ENCODE measurements at places on chromosomes 2 and 18. TPM values are rescaled to one million over a fixed set of nuclear protein-coding genes. Genes with fewer than 3 reads are reported as not detected.

DNA sequence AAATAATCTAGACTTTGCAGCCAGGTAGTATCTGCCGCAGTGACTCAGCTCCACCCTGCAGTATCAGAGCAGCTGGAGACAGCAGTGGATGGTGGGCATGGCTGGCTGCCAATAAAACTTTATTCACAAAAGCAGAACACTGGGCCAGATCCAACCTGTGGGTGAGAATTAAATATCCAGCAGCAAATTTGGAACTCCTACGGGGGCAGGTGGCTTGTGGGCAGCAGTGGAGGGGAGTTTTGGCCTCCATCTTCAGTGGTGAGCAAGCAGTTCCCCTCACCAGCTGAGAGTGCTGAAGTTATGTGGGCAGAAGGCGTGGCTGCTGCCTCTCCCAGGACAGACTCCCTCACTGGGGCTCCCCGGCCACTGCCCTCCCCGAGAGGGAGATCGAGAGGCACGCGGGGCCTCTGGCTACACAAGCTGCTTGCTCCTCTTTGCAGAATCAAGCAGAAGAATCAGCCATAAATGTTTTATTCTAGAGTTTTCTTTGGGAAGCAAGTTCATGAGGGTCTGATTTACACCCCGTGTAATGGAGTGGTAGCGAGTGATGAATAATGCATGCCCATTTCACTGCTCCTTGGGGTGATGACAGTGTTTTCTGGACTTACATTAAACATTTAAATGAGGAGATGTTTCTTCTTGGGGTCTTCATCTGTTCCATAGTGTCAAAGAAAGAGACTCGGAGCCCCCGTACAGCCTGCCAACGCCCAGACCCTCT is 204.3 kb downstream of the SEPTIN10 start:
- H3K4me1 ChIP-seq, result no peaks in the 10 kb centered on the region
- no peak overlapping the region for H3K27ac ChIP-seq

CAMKMT gene
- 11.6 TPM for total RNA-seq

DNA sequence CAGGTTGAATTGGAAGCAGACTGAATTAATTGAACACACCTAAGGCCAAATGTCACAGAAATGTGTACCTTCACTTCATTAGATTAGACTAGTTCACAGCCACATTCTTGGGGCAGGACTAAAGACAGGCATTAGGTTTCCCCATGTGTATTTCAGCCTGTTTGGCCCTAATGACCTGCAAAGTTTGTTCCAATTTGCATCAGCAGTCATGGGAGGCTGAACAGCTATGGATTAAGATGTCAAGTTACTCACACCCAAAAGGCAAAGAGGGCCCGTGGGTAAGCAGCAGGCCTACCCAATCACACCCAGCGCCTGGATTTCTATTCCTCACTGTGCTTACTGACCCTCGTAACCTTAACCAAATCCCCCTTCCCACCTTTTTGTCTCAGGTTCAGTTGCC is 99.6 kb upstream of the RIOK3 start:
- H3K27ac ChIP-seq, result no peak overlapping the region
- no peak overlapping the region for H3K4me3 ChIP-seq

GRCh38 chr2:218364196-218364595 is 7.5 kb downstream of the CATIP start:
- 0 out of 2 replicates have a peak, but pooled peaks cover 2% of the 10 kb centered on the region for H3K27me3 ChIP-seq
- peaks cover 6% of the 10 kb centered on the region for H3K4me1 ChIP-seq
- no peak overlapping the region for H3K27ac ChIP-seq
- H3K36me3 ChIP-seq, result no peaks in the 10 kb centered on the region
- DNase-seq, result no peak
- H3K4me3 ChIP-seq, result no peak overlapping the region

- H3K4me1 ChIP-seq, result no peaks in the 10 kb centered on the region
- H3K27ac ChIP-seq, result no peak overlapping the region
- no peaks in the 10 kb centered on the region for H3K27me3 ChIP-seq
- H3K36me3 ChIP-seq, result no peaks in the 10 kb centered on the region
- DNase-seq, result peak; percentile 8
Measured at GRCh38 chr2:160087854-160088745, 25.7 kb upstream of the PLA2R1 start.

- H3K36me3 ChIP-seq, result 0 out of 2 replicates have a peak, but pooled peaks cover 7% of the 10 kb centered on the region
- no peak overlapping the region for H3K4me3 ChIP-seq
- DNase-seq, result no peak
- H3K27me3 ChIP-seq, result no peaks in the 10 kb centered on the region
- peaks cover 12% of the 10 kb centered on the region for H3K4me1 ChIP-seq
Measured at GRCh38 chr2:207073801-207074678, 91.7 kb downstream of the KLF7 start.

DNA sequence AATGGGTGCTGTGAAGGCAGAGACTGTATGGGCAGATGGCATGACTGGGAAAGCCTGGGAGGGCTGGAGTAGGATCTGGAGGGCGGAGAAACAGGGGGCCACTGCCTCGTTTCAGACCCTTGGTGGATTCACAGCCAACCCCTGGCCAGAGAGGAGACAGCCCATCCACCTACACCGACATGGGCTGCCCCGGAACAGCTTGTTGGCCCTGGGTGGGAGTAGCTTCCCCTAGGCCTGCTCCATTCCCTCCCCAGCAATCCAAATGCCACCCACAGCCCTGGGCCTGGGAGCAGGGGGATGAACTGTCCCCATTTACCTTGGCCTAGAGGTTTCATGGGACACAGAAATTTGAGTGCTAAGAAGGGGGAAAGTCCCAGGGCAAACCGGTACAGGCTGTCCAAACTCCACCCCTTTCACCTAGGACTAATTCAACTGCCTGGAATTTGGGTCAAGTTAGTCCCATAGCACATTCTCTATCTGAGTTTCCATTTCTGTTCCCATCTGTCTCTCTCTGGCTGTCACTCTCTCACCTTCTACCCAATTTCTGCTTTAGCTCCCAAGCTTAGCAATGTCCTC is 37.0 kb downstream of the LBH start:
- peaks cover 39% of the 10 kb centered on the region for H3K4me1 ChIP-seq
- DNase-seq, result no peak
- no peak overlapping the region for H3K27ac ChIP-seq
- no peak overlapping the region for H3K4me3 ChIP-seq
- H3K36me3 ChIP-seq, result no peaks in the 10 kb centered on the region

DNA sequence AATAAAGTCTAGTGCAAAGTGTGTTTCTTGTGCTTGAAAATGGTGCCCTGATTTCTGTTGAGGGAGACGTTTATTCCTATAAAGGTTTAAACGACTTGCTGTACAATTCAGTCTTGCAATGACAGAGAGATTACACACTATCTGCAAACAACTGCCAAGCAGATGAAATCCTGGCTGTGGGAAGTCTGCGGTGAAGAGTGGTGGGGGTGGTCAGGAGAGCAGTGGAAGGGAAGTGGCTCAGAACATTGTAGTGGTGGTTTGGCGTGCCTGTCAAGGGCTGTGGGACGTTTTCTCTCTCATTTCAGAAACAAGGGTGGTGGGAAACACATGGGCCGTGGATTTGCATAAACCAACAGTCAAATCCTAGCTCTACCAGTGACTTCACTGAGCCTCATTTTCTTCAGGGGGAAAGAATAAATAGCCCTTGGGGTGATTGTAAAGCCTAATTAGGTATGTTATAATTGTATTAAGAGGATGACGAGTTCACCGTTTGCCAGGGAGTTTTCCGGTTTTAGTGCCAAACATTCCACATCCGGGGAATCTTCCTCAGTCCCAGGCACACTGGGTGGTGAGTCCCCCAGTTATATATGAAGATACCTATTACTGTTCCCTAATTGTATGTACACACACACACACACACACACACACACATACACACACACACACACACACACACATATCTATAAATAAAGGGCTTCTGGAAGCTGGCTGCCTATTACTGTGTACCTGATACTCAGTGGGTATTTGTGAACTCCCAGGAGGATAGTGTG is 115.0 kb downstream of the SPTBN1 start:
- peaks cover 58% of the 10 kb centered on the region for H3K4me1 ChIP-seq
- peak; percentile 90 for DNase-seq
- no peaks in the 10 kb centered on the region for H3K27me3 ChIP-seq
- peak overlapping the region; percentile 93 for H3K27ac ChIP-seq
- no peak overlapping the region for H3K4me3 ChIP-seq
- peaks cover 12% of the 10 kb centered on the region for H3K36me3 ChIP-seq

DNA sequence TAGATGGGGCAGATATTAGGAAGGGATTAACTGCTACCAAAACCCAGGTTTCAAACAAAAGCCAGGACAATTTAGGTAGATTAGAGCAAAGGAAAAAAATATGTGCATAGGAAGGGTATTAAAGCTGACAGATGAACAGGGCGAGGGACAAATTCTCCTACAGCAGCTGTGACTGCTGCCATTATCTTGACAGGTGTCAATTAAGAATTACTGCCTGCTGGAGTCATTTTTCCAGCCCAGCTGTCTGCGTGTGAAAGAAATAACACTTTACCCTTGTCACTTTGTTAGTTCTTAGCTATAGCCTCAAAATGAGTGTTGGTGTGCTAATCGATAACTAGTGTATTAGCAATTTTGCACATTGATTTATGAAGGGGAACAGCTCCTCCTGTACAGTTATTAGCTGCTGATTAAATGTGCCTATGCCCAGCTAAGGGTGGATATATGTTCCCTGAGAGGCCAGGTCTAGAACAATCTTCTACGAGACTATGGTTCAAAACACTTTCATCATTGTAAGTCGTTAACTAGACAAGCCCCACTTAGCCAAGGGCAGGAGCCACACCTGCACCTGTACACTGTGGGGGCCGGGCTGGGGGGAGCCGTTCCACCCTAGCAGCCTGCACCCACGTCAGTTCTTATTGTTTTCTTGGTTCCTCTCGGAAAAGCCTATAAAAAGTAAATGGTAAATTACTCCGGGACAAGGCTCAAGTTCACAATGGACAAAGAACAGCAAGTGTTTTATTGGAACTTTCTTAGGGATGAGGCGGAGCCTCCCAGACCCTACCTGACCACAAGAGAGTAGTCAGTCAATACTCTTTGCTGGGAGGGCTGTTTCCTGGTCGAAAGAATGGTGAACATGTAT is 7.7 kb downstream of the TSHZ1 start:
- 0 out of 2 replicates have a peak, but pooled peaks cover 4% of the 10 kb centered on the region for H3K36me3 ChIP-seq
- no peak for DNase-seq
- no peak overlapping the region for H3K27ac ChIP-seq
- H3K4me3 ChIP-seq, result no peak overlapping the region
- H3K27me3 ChIP-seq, result no peaks in the 10 kb centered on the region

DUSP19 gene
- 5.1 TPM for total RNA-seq

DNA sequence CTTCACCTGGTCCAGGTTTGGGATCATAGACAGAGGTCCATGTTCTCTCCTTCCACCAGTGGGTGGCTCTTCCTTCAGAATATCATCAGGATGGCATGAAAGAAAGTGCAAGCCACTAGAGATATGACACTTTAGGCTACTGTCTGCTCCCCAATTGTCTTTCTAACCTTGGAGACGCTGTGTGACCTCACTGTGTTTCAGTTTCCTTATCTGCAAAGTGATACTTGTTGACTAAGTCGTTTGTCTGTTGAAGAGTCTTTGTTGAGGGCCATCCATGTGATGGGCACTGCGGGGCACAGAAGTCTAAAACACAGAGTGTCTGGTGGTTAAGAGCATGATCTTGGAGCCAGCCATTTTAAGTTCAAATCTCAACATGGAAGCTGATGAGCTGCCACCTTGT is 259.9 kb upstream of the THSD7B start:
- DNase-seq, result no peak
- H3K27me3 ChIP-seq, result 0 out of 2 replicates have a peak, but pooled peaks cover 5% of the 10 kb centered on the region
- H3K4me1 ChIP-seq, result no peaks in the 10 kb centered on the region
- H3K4me3 ChIP-seq, result no peak overlapping the region

DNA sequence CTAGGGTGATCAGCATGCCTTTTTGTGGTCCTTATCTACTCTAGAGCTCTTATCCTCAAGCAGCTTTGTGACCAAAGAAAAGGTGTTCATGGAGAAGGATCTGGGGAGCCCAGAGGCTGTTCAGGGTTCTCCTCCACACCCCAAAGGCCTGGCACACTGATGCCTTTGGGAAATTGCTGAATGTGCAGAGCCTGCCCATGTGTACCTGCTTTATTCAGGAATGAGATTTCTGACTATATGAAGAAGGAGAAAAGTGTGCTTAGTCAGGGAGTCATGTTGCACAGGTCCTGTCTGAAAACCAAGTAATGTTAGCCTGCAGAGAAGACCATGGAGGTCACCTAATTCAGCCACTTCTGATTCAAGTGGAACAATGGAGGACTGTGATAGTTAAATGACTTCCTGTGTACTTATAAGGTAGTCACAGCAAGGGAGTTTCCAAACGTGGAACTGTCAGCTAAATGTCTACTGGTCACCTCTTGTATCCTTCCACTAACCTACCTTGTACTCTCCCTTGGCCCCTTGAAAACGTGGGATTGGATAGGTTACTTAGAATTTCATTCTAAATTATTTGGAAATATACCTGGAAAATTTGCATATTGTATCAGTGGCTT is 81.3 kb downstream of the LIMS1 start:
- no peak overlapping the region for H3K4me3 ChIP-seq
- DNase-seq, result no peak
- H3K4me1 ChIP-seq, result peaks cover 60% of the 10 kb centered on the region

DNA sequence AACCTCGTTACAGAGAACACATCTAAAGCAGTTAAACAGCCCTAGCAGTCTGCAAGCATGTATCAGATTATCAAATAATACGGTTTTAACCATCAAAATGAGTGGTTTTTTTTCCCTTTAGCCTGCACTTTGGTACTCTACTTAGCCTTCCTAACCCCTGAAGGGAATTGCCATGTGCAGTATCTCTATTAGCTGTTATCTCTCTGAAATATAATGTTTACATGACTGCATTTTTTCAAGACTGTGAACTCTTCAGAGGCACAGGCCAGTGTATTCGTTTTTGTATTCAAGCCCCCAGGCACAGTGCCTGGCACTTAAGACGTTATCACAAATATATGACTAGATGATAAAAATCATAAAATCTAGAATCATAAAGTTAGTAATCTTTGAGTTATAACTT is 509.5 kb downstream of the PARD3B start:
- no peak for DNase-seq
- no peaks in the 10 kb centered on the region for H3K36me3 ChIP-seq
- peaks cover 2% of the 10 kb centered on the region for H3K4me1 ChIP-seq

DNA sequence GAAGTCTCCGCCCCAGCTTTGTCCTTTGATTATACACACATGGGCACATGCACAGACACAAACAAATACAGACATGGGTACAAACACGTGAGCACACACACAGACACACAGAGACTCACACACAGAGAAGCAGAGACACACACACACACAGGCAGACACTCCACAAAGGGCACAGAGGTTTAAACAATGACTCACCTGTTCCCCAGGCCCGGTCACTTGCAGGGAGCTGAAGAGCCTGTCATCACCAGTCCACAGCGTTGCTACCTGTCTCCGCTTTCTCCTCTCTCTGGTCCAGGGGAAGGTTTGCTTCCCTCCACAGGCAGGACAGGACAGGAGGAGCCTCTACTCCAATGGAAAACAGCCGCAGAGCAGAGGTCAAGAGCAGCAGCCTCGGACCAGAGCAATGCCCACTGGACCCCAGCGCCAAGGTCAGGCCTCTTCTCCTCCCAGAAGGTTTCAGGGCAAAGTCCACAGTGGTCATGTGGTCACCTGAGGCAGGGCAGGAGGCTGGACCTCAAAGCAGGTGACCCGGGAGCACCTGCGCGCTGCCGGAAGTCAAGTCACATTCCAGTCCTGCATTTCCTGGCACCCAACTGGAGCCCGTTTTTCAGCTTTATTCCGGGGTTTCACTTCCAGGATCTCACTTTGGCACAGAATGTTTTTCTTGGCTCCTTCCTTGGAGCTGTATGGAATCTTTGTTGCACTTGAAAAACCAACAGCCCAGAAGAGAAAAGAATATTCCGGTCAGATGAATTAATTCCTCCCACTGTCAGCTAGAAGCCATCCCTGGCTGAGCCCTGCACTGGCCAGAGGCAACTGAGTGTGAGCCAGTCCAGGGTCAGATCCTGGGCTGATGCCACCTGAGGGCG is at the start of gene RAB17:
Gene RAB17, minus strand, starts transcription at position 463 of the 869 bp plus-strand sequence. CDS start 4,580 bp downstream, outside the sequence.
- H3K27ac ChIP-seq, result no peak within 1 kb of the TSS
- H3K27me3 ChIP-seq, result no peaks in the 10 kb centered on the region
- no peak within 1 kb of the TSS for H3K4me3 ChIP-seq
- no peaks in the 10 kb centered on the region for H3K36me3 ChIP-seq

Measured in SJSA1 (cell line).